ENCODE measurements at places on chromosomes 16 and 17.

DNA sequence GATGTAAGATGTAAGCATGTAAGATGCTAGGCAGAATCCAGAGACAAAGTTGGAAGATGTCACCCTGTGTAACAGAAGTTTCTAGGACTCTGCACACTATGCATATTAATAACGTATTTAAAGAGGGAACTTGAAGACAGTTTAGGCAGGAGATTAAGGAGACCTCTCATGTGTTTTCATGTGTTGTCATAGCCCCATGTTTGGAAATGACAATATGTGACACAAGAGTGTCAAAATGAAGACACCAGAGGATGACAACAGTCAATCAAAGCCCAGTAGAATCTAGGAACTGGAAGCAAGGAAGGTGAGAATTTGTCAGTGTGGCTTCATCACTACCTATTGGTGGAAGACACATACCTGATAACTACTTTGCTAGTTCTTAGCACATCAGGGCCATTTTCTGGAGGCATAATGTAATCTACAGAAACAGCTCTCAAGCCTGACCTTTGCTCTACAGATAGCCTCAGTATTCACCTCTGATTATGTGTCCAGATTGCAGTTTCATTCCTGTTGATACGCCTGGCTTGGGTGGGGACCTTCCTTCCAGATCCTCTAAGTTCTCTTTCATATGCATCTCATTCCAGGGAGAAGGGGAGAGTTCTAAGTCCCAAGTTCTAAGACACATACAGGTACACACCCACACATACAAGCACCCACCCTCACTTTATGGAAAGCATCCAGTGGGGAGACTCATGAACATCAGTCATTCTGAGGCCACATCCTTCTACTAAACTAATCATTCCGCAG, 26.3 kb downstream of the PMP22 start:
- DNase-seq = no peak

DNA sequence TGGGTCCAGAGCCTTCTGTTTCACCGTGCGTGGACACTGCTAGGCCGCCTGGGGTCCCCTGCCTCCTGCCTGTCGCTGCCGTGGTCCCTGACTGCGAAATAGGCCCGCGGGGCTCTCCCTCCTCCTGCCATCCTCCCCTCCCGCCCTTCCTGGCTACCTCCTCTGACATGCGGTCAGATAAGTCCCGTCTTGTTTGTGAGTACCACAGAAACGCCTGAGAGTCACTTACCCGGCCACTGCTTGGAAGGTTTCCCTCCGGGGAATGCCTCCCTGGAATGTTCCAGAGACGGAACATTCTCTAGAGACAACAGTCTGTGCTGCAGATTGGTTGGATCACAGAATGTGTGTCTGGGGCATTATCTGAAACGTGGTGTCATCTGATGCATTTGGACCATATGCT, 22.7 kb downstream of the CIBAR2 start:
- no peak for DNase-seq

DNA sequence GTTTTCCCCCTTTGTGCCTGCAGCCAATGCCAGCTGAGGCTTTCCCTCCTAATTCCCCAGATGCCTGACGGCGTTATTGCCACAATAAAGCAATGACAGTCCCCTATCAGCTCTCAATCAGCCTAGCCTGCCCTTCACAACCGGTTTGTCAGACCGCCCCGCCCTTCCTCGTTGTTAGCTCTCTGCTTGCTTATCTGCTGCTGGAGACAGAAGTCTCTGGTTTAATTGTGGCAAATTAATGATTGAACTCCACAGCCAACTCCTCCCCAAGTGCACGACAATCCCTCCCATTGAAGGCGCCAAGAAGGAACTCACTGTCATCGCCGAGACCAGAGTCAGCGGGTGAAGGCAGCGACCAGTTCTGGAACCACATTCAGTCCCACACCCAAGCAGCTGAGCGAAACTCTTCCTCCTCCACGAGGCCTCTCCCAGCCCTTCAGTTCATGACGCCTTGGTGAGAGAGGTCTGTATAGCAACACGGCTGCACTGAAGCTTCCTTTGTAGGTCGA, 474.4 kb downstream of the SLC39A11 start:
- DNase-seq = peak; percentile 7

DNA sequence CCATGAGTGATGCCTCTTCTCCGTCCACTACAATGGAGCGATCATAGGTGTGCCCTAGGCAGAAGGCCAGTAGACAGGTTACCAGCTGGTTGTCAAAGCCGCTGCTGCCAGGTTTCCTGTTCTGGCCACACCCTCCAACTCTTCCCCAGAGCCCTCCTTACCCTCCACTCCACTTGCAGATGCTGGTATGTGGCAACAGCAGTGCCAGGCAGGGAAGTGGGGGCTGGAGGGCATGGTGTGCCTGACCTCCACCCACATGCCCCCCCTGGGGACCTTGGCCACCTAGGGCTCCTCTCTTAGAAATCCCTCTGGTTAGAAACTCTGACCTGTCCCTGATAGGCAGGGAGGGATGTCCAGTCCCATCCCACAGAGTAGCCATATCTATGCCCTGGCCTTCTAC, 1.5 kb downstream of the RRAD start:
- DNase-seq = no peak

- no peak for DNase-seq
Observed at GRCh38 chr17:72640415-72641165, 451.9 kb downstream of the SLC39A11 start.

DNA sequence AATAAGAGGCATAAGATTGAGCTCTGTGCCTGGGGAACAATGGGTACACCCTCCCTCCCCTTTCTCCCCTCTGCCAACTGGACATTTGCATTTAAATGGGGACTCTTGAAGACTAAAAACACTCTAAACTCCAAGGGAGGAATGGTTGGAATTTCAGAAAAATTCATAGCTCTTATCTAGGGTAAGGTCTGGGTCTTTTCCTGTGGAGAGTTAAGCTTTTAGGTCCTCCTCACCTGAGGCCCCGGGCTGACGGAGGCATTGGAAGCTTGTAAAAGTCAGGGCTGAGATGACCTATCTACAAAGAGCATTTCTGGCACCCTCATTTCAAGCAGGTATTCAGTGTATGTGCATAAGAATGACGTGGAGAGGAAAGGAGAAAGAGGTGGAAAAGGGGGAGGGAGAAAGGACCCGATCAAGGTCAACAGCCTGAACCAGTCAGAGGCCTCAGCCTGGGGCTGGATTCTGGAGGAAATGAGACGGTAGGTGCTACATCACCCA, 78.0 kb downstream of the RAP1GAP2 start:
- DNase-seq = no peak

DNA sequence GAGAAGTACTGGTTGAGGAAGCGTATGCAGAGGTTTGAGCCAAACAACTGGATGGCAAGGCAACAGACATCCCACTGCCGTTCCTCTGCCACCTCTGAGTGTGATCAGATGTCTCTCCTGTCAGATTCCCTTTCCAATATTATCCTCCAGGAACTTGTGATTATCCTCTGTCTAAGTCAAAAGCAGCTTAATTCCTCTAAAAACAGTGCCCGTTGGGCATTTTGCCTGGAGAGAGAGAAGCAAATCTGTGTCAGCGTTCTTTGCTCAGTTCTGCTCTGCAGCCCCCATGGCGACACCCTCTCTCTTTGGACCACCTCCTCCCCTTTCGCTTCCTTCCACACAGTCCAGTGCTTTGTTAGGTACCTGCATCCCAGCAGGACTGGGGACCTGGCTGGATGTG, 56.1 kb upstream of the TBX2 start:
- no peak for DNase-seq

GRCh38 chr16:275041-275641, 603 bp downstream of the RGS11 start:
- no peak for DNase-seq

DNA sequence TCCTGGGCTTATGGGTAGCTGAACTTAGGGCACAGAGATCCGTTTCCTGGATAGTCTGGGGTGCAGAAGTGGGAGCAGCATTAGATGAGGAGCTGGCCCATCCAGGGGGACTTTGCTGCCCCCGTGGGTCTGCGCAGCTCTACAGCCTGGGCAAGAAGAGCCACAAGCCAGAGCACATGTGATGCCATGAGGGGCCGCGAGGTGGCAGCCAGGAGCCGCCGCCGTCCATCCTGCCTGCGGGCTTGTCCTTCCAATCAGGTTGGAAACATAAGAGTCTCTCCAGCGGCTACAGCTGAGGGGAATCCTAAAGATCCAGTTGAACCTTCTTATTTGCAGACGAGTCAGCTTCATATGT, 21.9 kb downstream of the C1QTNF1 start:
- DNase-seq = peak; percentile 8

- no peak for DNase-seq
Observed at GRCh38 chr17:11807606-11808005, 189.7 kb downstream of the ZNF18 start.

DNA sequence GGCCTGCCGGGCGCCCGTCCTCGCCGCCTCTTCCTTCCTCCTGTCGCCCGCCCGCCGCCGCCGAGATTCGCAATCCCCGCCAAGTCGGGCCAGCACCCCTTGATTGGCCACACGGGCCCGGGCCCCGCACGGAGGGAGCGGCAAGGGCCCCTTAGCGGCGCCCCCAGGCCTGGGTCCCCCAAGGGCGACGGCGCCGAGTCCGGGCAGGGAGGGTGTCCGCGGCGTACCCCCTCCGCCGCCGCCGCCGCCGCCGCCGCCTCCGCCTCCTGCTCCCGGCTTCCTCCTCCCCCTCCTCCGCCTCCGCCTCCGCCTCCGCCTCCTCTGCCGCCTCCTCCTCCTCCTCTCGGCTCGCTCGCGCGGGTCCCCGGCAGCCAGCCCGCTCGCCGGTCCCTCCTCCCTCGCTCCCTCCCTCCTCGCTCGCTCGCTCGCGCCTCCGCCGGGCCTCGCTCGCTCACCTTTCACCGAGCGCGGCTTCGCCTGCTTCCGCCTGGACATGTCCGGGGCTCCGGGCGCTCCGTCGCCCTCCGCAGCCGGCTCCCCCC, 561 bp downstream of the ZNF423 start:
- DNase-seq = no peak
